ENCODE measurements at places on chromosomes 1 and 21.
A peak's percentile ranks its signal among the peaks of the same experiment; 100 is the strongest.

- DNase-seq, result no peak
Measured at GRCh38 chr21:44443891-44444285, 11.4 kb upstream of the LRRC3 start.

GRCh38 chr1:199172171-199173124 is 533.6 kb downstream of the PTPRC start:
- peak; percentile 12 for DNase-seq

- DNase-seq, result no peak
Measured at GRCh38 chr21:35198565-35198964, 149.5 kb upstream of the RUNX1 start.

DNA sequence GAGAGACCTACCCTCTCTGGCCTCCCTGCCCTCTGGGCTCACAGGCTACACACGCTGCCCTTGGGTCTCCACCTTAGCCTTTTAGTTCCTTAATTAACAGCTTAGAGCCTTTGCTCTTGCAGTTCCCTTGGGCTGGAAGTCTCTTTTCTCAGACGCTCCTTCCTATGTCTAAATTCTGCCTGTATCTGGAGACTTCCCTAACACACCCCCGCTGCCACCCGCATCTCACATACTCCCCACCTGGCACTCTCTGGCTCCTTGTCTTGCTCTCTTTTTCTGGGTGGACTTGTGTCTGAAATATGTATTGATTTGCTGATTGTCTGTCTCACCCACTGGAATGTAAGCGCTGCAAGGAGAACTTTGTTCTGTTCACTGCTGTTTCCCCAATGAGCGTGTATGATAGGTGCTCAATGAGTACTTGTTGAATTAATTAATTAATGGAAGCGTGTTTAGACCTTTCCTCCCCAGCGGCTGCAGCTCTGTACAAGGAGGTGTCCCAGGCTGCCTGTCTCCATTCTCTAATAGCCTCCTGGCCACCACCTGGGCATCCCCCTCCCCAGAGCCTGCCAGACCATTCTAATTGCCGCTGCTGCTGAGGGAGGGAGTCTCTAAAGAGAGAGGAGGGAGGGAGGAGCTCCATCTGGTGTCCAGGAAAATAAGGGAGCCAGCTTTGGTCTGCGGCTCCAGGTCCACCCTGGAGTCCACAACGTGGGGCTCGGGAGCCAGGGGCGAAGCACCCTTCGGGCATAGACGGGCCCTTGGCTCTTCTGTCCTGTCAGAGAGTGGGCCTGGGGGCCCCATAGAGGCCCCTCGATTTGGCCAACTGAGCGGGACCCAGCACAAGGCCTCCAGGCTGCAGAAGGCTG is 95.4 kb downstream of the RNF220 start:
- DNase-seq, result no peak

DNA sequence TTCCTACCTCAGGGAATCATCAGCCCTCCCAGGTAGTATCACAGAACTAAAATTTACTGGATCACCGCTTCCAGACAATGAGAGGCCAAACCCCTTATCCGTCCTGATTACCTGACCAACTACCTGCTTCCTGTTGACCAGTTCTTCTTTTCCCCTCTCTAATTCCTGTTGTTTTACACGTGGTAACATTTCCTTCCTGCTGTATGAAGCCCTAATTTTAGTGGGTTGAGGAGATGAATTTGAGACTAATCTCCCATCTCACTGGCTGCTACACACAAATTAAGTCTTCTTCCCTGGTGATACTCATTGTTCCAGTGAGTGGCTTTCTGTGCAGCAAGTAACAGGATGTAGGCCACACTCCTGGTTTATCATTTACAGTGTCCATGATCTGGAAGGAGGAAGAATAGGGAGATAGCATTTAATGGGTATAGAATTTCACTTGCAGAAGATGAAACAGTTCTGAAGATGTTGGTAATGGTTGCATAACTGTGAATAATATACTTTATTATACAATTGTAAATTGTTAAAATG is 2112.9 kb downstream of the NCAM2 start:
- DNase-seq, result no peak

- peak; percentile 84 for DNase-seq
Measured at GRCh38 chr1:228457396-228458176, 29.6 kb upstream of the RNF187 start.

GRCh38 chr1:177927021-177927596 is 42.7 kb downstream of the SEC16B start:
- DNase-seq, result no peak

GRCh38 chr1:179447489-179447888 is 81.7 kb downstream of the AXDND1 start:
- DNase-seq, result no peak

DNA sequence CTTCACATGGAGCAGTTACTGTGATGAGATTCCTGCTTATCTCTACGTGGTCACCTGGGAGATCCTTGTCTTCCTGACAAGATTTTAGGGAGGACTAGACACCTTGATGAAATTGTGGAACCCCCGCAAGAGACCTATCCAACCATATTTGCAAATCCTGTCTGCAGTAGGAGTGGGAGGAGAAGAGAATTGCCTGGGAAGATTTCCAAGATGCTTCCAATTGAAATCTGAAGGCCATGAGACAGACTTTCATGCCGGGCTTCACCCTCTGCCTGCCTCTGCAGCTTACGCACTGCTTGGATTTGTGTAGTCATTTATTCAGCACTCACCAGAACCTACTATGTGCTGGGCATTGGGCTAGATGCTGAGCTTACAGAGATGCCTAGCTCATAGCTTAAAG is 106.6 kb downstream of the OMA1 start:
- no peak for DNase-seq

GRCh38 chr1:81467383-81467782 is 333.4 kb upstream of the ADGRL2 start:
- no peak for DNase-seq

DNA sequence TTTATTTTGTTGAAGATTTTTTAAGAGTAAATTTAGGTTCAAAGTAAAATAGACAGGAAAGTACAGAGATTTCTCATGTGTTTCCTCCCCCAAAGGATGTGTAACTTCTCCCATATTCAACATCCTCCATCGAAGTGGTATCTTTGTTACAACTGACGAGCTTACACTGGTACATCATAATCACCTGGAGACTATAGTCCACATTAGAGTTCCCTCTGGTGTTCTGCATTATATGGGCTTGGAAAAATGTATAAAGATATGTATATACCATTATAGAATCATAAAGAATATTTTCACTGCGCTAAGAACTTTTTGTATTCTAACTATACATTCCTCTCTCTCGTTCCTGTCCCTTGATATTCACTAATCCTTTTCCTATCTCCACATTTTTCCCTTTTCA is 203.7 kb downstream of the AMY1C start:
- DNase-seq, result no peak

GRCh38 chr1:27548858-27549719 is 54.9 kb downstream of the AHDC1 start:
- DNase-seq, result no peak

DNA sequence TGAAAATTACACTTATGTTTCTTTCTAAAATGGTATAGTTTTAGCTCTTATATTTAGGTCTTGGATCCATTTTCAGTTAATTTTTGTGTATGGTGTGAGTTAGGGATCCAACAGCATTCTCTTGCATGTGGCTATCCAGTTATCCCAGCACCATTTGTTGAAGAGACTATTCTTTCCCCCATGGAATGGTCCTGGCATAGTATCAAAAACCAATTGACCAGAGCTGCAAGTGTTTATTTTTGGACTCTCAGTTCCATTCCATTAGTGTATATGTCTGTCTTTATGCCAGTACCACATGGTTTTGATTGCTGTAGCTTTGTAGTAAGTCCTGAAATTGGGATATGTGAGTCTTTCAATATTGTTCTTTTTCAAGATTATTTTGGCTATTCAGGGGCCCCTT is 14.3 kb downstream of the TTLL10 start:
- DNase-seq, result no peak

- no peak for DNase-seq
Measured at GRCh38 chr1:211938561-211938997, 96.8 kb downstream of the INTS7 start.
